ENCODE measurements at places on chromosomes 3 and 15.

DNA sequence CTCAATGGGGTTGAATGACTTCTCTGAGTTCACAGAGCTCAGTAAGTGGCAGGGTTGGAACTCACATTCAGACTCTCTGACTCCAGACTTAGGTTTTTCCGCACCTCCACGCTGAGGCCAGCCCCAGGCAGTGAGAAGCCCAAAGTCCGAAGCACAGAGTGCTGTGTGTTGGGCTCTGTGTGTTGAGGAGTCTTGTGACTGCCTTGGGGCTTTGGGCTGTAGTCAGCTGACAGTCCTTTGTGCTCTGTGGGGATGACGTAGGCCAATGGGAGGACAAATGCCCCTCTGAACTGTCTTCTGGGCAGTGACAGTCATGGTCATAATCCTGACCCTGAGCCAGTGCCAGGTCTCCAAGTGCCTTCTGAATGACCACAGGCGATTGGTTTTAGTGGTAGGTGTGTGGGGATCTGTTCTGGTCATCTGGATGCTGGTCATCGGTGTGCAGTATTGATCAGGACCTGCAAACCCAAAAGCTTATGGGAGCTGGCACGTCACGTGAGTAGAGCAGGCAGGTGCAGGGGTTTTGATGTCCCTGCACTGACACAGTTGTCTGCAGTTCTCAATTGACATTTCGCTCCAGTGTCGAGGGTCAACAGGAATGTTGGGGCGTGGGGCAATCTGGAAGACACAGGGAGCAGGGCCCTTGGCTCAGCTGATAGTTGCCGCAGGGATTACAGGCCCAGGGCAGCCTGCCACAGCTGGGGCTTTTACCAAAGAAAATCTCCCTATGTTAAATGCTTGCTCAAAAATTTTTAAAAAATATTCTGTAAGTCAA is 45.3 kb downstream of the CAPN3 start:
- no peak for DNase-seq

DNA sequence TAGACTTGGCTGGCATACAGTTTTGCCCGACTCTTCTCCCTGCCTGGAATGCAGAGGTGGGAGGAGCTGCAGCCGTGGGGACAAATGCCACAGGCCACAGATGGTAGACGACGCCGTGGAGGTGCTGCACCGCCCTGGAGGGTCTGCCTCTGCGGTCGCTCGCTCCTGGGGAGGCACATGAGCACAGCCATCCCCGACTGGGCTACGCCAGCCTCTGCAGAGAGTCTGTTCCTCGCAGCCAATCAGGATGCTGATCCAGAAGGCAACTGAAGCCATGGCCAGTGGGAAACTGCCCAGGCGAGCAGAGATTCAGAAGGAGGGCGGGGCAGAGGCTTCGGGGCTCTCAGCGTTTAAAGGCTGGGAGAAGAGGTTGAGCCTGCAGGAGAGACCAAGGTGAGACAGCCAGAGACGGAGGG is 11.9 kb upstream of the LRRC15 start:
- no peak for DNase-seq

GRCh38 chr3:188350961-188351360 is 197.0 kb downstream of the LPP start:
- no peak for DNase-seq

DNA sequence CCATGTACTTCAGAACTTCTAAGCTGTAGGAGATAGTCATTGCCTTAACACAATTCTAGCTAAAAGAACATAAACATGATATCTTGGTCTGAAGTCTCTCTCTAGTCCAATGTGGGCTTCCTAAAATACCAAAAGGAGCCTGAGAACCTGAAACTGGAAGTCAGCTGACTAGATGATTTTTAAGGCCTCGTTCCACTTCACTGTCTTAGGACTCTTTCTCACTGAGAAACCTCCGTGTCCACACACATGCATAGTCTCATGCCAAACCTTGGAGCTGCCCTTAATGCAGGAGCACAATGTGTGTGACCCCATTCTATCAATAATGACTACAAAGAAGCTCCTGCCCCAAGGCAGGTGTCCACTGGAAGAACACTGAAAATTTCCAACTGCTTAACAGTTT is 87.7 kb downstream of the ETFA start:
- DNase-seq = no peak

GRCh38 chr3:89116476-89116875 is 9.1 kb downstream of the EPHA3 start:
- DNase-seq = no peak

DNA sequence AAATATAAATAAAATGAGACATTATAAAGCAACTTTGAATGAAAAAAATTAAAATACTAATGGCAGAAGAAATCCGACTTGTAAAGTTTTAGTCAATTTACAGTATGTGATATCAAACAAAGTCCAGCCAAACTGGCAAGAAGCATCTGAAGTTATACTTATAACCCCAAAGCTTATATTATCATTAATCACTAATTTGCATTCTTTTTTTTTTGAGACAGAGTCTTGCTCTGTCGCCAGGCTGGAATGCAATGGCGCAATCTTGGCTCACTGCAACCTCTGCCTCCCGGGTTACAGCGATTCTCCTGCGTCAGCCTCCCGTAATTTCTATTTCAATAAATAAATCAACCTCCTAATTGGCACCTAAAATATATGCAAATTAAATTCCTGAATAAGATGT is 80.1 kb downstream of the AQR start:
- DNase-seq = no peak

DNA sequence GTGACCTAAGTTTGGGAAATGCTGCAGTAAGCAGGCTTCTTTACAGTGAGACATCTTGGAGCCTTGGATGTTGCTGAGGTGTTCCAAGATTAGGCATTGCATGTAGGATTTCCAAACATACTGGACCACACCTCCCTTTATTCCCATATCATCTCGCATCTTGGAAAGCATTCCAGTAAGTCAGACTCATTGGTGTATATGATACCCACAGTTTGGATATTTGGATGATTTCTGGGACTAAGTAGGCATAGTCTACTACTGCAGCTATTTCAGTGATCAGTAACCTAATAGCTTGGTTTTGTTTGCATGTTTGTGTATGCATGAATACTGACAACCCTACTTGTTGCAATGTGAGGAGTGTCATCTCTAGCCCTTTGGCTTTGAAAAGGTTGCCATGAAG is 97.3 kb downstream of the SEMA6D start:
- no peak for DNase-seq

- no peak for DNase-seq
These were observed 318.0 kb upstream of the LMCD1 start for GRCh38 chr3:8183627-8184026.

GRCh38 chr3:110139821-110140220 is 802.5 kb upstream of the DPPA4 start:
- no peak for DNase-seq

DNA sequence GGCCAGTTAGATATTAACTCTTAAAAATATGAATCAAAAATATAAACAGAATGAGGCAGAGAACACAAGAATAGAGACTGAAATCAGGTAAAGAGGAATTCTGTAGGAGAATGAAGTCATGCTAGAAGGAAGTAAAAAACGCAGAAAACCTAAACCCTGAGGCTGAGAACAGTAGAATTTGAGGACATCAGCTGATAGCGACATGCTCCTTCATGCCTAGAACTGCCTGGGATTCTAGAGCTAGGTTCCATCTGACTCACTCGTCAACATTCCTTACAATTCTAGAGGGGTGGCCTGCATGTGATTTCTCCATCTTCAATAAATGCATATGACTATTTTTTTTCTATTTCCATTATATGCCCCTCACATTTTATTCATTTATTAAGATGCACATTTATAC is 343.0 kb downstream of the ROBO1 start:
- DNase-seq = no peak

- no peak for DNase-seq
These were observed 82.0 kb downstream of the NR2E3 start for GRCh38 chr15:71892335-71892734.

DNA sequence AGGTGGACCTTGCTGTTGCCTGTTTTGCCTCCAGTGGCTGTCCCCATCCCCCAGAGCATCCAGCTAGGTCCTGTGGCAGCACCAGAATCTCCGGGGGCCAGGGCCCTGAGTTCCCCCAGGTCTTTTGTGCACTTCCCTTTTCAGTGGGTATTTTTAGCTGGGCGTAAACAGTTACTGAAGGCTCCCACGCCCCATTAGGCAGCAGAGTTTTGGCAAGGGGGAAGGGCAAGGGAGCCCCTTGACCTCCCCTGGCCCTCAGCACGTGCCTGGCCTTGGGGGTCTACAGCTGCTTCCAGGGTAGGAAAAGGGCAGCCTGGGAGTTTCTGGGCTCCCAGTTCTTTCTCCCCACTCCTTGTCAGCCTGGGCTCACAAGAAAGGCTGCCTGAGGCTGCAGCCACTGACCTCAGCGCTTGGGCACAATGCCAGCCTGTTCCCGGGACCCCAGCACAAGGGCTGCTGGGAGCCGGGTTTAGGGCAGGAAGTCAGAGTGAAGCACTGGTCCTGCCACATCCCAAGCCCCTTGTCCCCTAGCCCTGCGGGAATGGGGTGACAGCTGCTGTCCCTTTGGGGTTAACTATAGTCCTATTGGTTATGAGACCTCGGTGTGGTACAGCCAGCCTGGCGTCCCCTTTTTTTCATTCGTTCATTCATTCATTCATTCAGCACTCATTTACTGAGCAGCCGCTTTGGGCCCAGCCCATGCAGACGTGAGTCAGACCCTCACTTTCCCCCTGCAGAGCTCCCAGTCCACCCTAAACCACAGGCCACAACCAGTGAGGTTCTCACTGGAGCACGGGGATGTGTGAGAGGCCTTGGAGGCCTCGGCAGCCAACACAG is 8.4 kb downstream of the CSK start:
- no peak for DNase-seq

- no peak for DNase-seq
These were observed 20.4 kb downstream of the ARPP21 start for GRCh38 chr3:35659768-35660167.

GRCh38 chr3:172415323-172415722 is 32.9 kb downstream of the GHSR start:
- no peak for DNase-seq

DNA sequence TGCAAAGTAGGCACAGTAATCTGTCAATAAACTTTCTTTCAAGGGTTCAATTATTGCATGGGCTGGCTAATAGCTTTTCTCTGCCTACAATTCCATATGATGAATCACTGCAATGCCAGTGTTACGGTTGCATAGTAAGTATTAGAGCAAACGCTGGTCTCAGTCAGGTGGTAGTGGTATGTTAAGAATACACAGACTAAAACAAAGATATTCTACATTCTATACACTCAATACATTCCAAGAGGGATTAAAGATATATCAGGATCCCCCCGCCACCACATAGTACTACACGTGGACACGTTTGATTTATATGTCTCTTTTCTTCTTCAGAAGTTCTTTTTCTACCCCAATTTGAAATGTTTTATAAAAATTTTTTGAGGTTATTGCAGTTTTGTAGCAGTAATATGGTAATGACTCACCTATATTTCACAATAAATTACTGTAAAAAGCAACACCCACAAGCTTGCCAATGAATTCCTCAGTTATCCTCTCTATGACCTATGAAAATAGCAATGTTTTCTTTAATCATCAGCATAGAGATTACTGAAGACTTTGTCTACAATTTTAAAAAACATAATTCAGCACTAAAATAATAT is 68.2 kb downstream of the CD200R1L start:
- peak; percentile 65 for DNase-seq

DNA sequence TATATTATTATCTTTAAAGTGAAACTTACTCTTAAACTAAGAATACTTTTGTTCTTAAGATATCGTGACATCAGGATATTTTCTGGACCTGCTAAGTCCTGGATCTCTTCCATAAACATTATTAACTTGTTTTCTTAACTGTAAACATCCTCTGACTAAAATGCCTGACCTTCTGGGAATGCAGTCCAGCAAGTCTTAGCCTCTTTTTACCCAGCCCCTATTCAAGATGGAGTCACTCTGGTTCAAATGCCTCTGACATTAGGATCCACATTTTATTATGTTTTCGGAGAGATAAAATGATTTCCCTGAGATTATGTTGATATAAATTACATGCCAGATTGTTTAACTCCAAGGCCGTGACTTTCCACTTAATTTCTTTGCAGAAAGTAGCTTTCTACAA is 37.6 kb downstream of the OSTN start:
- no peak for DNase-seq

- DNase-seq = no peak
These were observed 2.4 kb upstream of the CD96 start for GRCh38 chr3:111539351-111540331.

GRCh38 chr3:54353946-54354345 is 231.6 kb downstream of the CACNA2D3 start:
- DNase-seq = no peak

DNA sequence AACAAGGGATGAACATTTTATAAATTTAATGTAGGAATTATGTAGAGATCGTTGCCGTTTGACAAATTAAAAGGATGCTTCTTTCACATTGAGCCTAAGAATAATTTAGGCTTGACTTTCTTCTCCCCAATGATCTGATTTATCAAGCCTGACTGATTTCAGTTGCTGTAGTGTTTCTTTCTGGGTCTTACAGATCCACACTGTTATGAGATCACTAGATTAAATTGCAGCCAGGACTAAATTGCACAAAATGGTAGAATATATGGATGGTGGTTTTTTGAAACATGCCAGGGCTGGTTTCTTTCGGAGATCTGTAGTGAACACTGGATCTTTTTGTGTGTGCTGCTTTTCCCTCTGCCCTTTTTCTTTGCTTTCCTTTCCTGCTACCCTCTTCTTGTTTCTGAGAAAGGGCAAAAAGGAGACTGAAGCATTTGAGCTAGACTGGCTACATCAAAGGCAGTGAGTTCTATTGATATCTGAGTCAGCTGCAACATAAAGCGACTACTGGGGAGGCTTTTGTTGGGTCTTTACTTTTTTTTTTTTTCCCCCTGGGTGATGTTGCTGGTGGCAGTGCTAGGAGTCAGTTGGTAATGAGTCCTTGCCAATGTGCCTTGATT is 83.0 kb downstream of the AKAP13 start:
- DNase-seq = no peak

DNA sequence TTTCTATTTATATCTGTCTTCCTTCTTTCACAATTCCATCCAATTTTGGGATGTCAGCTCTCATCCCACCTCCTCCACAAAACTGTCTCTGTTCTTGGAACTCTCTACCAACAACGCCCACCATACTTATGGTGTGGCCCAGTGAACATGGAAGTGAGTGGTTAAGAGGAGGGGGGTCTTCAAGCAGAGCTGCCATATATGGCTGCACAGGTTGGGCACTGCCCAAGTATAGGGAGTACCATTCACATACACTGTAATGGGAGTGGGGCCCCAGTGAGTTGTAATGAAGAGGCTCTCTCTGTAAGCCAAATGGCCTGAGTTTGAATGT is 7.9 kb upstream of the CAMK1 start:
- DNase-seq = no peak

DNA sequence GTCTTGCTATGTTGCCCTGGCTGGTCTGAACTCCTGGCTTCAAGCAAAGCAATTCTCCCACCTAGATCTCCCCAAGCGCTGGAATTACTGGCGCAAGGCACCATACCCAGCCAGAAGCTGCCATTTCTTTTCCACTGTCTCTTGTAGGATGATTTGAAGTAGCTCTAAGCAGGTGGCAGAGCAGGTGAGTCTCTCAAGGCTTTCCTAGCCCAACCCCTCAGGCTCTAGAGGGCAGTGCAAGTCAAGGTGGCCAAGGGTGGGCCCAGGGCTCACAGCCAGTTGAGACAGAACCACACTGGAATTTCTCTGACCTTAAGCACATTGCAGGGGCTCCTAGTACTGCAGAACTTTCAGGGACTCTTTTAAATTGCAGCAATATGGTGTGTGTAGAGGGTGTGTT is 15.6 kb upstream of the DAG1 start:
- DNase-seq = no peak

- no peak for DNase-seq
These were observed 6.4 kb upstream of the EID1 start for GRCh38 chr15:48871542-48871941.

GRCh38 chr3:140726066-140726465 is 48.2 kb downstream of the TRIM42 start:
- no peak for DNase-seq

All from GM04504 (cell line).